ENCODE measurements at places on chromosomes 11 and 22.

DNA sequence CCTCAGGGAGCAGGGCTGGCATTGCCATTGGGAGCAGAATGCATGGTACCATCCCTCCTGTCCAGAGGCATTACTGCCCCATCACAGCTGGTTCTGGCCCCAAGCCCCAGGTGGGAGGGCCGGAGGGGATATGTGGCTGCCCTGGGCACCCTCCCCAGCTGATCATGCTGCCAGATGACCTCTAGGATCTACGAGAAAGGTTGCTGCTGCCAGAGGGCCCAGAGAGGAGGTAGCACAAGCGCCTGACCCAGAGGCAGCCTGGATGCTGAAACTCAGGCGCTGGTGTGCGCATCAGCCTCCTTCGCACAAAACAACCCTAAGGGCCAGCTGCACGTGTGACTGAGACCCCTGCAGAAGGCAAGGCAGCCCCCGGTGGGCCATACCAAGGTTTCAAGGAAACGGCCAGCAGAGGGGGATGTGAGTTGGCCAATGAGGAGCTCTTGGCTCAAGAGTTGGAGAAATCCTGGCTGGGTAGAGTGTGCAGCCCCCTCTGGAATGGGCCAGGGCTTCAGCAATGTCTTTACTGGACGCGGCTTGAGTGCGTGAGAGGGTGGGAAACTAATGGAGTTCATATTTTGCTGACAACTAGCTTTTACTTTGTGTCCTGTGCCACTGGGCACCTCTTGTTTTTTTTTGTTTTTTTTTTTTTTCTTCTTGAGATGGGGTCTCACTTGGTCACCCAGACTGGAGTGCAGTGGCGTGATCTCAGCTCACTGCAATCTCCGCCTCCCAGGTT is 88.3 kb upstream of the PARVA start:
- DNase-seq: no peak

DNA sequence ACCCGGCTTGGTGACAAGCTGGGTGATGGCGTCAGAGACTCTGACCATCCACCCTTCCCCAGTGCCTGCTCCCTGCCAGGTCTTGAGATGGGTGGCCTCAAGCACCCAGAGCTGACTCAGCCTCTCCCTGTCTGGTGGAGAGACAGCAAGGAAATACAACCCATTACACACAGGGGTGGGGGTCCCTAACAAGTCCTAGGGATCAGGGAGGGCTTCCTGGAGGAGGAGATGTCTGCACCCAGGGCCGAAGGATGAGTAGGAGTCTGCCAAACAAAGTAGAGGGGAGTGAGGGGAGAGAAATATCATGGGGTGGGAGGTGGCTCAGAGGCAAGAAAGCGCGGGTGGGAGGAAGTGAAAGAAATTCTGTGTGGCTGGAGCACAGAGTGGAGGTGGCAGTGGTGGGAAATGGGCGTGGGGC is 6.8 kb downstream of the MAFF start:
- no peak for DNase-seq

DNA sequence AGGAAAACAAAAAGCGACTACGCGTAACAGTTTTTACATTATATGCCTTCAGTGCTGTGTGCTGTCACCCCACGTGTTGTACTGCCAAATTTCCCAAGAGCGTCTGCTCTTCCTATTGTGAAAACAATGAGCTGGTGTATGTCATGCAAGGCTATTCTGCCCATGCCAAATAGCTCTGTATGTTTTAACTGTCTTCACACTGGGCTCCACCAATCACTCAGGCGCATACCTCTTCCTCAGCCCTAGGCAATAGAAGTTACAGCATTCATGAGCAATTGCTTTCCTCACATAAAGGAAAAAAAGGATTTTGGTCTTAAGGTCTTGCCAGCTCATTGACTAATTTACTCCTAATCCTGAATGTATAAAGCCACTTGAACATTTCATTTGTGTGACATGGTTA is 606.8 kb downstream of the NTM start:
- DNase-seq: peak; percentile 40

GRCh38 chr11:20238712-20239111 is 78.4 kb upstream of the DBX1 start:
- no peak for DNase-seq

Measured in neural progenitor cell (in vitro differentiated cells).